ENCODE measurements at places on chromosomes 5 and 9. TPM values are rescaled to one million over a fixed set of nuclear protein-coding genes. Genes with fewer than 3 reads are reported as not detected.

Gene PDLIM4
- 79.3 TPM for polyA plus RNA-seq

Gene NDOR1
- 5.5 TPM for polyA plus RNA-seq

Gene ZNG1F
- polyA plus RNA-seq: 14.7 TPM

Gene FRMPD1
- 0.01 TPM for polyA plus RNA-seq

Gene CEP72
- 4.3 TPM for polyA plus RNA-seq

Gene IL9
- polyA plus RNA-seq: not detected

Gene PCDHB15
- 0.03 TPM for polyA plus RNA-seq

Gene SCGB3A2
- polyA plus RNA-seq: not detected

Gene OTP
- not detected for polyA plus RNA-seq

Gene MPDZ
- 9.0 TPM for polyA plus RNA-seq

Gene PBX3
- polyA plus RNA-seq: 20.9 TPM

Gene SLC36A3
- polyA plus RNA-seq: not detected

Gene ALDH1A1
- 0.32 TPM for polyA plus RNA-seq

Gene SHISAL2B
- polyA plus RNA-seq: not detected

Gene SPATA31C1
- not detected for polyA plus RNA-seq

Gene RETREG1
- polyA plus RNA-seq: 4.3 TPM

Gene PCSK5
- polyA plus RNA-seq: 1.9 TPM

Gene PHYHD1
- 4.7 TPM for polyA plus RNA-seq

Gene LCNL1
- polyA plus RNA-seq: not detected

Gene SKIC3
- 37.1 TPM for polyA plus RNA-seq

Gene STING1
- polyA plus RNA-seq: 38.1 TPM

Gene BAAT
- 0.08 TPM for polyA plus RNA-seq

Gene LCN1
- not detected for polyA plus RNA-seq

Gene PCDHGB2
- polyA plus RNA-seq: 0.12 TPM

Gene PCDHA9
- 0.01 TPM for polyA plus RNA-seq

Gene ABCA1
- polyA plus RNA-seq: 20.8 TPM

Gene OR13C4
- polyA plus RNA-seq: not detected

Gene SLC4A9
- 0.14 TPM for polyA plus RNA-seq

Gene NR2F1-AS1
- 0.33 TPM for polyA plus RNA-seq

Gene SOX30
- polyA plus RNA-seq: 0.03 TPM

Gene SLU7
- 18.0 TPM for polyA plus RNA-seq

Gene CSF1R
- polyA plus RNA-seq: not detected

Gene NHP2
- polyA plus RNA-seq: 175 TPM

Gene TRIM36
- polyA plus RNA-seq: 2.2 TPM

Gene PCDHGB4
- polyA plus RNA-seq: 1.6 TPM

Gene CTSV
- polyA plus RNA-seq: 101 TPM

Gene DAPK1
- polyA plus RNA-seq: 2.0 TPM

Gene CHSY3
- polyA plus RNA-seq: 0.37 TPM

Gene HK3
- polyA plus RNA-seq: not detected
